Suppressor macrophage (primary cell): ENCODE measurements at places on chromosomes 3 and 15.

DNA sequence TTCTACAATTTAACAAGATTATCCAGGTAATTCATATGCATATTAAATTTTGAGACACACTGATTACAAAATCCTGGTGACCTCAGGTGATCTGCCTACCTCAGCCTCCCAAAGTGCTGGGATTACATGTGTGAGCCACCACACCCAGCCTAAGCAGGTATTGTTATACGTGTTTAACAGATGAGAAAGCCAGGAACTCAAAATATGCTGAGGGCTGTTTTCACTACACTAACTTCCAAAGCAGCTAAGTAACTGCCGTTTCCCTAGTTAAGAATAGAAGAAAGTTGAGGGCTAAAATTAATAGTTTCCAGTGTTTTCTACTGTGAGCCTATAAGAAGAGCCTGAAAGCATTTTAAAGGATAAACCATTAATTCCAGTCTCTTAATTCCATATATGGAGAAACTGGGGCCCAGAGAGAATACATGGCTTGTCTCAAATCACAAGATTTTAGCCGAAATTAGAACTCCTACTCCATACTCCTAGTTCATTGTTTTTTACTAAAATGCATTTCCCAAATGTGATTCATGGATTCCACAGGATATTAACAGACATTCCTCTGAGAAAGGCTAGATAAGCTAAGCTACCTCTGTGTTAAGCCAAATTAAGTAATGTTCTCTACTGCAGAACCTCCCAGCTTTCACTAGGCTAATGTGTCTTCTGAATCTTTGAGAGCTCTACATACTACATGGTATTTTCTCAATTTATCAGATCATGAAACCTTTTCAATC, 17.0 kb upstream of the AVEN start:
- DNase-seq, result no peak

GRCh38 chr3:127073941-127074820, 91.3 kb downstream of the PLXNA1 start:
- DNase-seq, result no peak

DNA sequence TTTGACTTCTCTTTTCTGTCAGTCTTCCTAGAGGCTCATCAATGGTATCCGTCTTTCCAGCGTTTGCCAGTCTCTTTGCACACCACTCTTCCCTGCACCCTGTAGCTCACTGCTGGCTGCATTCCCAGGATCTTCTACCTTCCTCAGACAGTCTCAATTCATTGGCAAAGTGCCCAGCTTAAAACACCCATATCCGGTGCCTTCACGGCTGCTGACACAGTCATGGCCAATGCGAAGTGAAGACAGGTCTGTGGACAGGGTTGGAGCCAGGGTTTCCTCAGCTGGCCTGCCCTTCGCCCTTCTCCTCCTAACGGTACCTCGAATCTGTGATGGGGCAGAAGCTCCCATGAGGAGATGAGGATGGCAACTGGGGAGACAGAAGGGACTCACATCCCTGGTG, 36.1 kb downstream of the PTH1R start:
- DNase-seq, result no peak

DNA sequence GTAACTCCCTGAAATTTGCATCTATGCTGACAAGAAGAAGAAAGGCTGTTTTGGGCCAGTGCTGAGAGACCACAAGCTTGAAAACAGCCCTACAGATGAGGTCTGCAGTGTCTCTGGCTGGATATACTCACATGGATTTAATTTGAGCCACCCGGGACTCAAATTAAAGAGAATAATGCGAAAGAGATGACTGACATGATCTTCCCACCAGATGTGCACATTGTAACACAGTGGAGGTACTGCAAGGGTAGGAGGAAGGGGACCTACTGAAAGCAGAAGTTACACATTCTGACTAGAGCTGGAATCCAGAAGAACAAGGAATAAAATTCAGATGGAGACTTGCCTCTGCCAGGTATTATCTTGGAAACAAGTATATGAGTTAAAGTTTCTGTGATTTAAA, 728.3 kb upstream of the SGO1 start:
- no peak for DNase-seq

GRCh38 chr3:161409069-161409468, 37.8 kb upstream of the SPTSSB start:
- peak; percentile 70 for DNase-seq

DNA sequence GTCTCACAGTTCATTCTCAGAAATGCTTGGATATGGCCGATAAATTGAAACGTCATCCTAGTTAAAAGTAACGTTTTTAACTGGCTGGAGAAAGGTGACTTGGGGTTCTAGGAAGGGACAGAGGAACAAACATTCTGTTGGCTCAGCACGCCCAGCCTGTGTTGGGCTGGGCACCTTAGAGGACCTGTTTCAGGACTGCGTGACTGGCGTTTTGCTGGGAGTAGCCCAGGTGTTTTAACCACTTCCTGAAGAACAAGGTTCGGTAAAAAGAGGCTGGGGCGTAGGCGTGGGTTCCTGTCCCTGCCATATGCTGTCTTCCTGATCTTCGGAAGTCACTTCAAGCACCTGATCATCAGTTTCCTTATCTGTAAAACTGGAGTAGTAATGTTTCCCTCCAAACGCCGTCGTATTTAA, 1.1 kb upstream of the TLNRD1 start:
- no peak for DNase-seq

DNA sequence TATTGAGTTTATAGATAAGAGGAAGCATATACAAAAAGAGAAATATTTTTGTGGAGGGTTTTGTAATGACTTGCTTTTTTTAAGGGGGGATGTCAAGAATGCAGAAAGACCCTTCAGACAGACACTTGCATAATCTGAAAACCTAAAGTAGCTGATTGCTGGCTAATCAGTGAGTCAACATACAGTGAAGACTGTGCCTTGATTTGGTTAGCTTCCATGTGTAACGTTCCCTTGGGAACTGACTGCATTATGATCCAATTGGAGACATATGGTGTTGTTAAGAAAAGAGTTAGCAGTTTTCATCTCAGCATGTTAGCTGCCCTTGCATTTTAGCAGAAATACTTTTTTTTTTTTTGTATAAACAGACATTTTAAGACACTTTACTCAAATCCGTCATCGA, 483.2 kb downstream of the RBMS3 start:
- no peak for DNase-seq

DNA sequence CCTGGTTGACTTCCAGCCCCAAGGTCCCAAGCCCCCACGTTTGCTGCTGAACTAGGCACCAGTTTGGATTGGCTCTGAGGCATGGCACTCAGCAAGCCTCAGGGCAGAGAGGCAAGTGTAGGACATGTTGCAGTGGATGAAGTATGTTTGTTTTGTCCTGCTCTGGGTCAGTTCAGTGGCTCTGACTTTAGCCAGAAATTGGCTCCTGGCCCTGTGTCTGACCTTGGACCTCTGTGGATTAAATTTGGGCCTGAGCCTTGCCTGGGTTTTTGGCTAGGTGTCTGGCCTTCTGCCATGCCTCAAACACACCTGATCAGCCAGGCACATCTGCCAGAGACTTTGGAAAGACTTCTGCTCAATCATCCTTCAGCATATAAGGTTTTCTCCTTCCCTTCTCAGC, 3.6 kb upstream of the MRAS start:
- no peak for DNase-seq

DNA sequence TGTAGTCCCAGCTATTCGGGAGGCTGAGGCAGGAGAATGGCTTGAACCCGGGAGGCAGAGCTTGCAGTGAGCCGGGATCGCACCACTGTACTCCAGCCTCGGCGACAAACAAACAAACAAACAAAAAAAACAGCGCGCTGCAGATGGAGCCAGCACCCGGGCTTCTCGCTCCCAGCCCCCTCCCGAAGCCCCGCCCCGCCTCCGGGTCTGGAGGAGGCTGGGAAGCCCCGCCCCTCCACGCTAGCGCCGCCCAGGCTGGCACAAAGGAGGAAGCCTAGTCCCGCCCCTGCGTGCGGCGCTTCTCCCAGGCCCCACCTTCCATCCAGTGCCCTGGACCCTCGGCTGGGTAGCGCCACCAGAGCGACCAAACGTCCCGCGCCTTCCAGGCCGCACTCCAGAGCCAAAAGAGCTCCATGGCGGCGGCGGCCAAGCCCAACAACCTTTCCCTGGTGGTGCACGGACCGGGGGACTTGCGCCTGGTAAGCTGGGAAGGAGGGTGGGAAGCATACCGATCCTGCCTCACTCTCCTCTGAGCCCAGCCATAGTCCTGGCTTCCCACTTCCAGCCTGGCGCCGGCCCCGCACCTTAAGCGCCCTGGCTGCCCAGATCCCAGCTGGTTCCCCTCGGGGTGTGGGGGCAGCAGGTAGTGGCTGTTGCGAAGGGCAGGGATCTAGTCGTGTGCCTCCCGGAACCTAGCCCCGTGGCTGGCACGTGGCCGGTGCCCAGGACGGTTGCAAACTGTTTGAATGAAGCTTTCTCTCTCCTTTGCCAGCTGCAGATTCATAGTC, at the start of gene SORD:
TSS of gene SORD (plus strand) at position 325 of the 788 bp plus-strand sequence. CDS start at position 414, 89 bp downstream.
- peak; percentile 92 for DNase-seq

DNA sequence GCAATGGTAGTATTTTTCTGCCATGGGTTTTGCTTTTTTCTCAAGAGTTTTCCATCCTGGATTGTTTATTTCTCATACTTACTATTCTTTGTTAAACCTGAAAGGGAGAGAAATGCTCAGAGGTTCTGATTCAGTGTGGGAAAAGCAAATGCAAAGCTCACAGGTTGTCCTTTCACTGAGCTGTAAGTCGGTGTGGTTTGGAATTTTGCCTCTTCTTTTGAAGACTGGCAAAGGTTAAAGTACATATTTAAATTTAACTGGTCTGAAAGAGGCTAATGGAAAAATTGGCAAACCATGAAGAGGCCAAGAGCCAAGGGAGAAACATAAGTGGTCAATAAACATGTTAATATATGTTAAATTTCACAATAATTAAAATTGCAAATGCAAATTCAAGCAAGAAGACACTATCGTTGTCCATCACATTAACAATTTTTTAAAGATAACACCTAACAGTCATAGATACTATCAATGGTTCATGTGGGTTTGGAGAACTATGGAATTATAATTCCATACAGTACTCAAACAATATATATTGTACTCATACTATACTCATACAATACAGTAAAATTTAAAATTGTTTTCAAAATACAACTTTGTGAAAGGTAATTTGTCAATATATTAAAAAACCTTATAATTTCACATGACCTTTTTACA, 246.8 kb upstream of the STT3B start:
- no peak for DNase-seq

DNA sequence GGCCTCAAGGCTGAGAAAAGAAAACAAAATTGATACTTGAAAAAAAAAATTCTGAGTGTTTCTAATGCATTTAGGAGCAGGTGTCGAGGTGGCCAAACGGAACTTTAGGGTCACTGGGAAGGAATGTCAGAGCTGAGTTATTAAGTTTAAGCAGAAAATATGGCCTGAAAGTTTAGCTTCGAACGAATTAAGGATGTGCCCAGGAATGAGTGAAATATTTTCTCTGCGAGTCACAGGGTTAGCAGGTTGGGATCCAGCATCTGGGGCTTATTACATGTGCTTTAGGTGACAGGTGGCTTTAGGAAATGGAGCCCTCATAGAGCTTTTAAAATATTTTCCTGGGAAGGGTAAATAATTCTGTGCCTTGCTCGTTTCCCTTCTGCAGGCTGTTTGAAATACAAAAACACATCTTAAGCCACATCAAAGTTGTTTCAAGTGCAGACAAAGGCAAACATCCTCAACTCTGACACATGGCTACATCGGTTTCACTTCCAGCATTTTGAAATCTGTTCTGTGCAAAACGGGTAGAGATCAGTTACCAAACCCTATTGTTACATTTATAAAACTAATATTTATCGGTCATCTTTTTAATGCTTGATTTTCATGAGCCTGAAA, 143.1 kb upstream of the ARRDC4 start:
- DNase-seq, result no peak

GRCh38 chr3:46378426-46378942, 7.7 kb downstream of the CCR5 start:
- peak; percentile 86 for DNase-seq

DNA sequence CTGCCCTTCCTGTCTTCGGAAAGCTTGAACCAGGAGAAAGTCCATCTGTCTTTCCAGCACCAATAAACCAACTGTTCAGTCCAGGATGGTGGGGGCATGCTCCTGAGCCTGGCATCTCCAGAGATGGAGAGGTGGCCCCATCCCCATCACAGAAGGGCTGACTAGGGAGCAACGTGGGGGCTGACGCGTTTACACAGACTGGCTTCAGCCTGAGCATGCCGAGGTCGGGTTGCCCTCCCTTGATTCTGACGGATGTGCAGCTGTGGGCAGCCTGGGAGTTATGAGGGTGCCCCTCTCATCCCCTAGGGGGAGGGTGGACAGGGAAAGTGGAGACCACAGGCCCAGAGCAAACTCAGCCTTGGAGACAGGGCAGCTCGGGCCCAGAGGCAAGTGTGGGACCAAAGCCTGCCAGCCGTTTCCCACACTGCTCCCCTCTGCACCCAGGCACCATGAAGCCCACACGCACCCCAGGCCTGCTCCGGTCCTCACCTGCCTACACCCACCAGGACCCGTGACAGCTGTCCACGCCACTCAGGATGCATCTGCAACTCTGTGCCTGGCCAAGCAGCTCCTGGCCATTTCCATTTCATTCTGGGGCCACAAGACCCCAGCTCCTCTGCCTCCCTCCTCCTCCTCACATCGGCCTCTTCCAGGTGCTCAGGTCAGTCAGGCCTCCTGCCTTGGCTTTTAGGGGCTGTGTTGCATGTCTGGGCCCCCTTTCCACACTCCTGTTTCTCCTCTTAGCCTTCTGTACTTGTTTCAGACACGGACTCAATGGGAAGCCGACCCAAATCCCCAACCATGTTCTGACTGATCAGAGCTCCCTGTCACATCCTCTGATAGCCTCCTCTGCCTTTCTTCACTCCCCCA, 48.2 kb upstream of the SLC41A3 start:
- DNase-seq, result no peak

- no peak for DNase-seq
These were observed 184.9 kb downstream of the APBA2 start for GRCh38 chr15:29070471-29071231.

GRCh38 chr15:75685195-75685594, 27.5 kb downstream of the CSPG4 start:
- DNase-seq, result no peak

DNA sequence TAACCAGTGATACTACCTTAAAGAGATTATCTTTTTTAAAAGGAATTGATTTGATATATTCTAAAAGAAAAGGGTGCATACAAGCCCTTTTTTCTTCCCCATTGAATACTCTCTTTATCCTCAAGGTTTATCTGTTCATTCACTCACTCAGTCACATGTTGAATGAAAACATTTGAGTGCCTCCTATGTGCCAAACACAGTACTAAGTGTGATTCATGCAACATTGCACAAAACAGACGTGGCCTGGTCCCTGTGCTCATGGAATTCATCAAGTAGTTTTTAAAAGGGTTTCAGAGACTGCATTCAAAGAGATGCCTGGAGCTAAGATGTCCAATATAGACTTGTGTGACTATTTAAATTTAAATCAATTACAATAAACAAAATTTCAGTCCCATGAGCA, 462.2 kb upstream of the MDFIC2 start:
- DNase-seq, result no peak

- peak; percentile 58 for DNase-seq
These were observed 84.1 kb downstream of the SNRK start for GRCh38 chr3:43370293-43370980.

- no peak for DNase-seq
These were observed 102.5 kb downstream of the PDCD6IP start for GRCh38 chr3:33900809-33901505.

DNA sequence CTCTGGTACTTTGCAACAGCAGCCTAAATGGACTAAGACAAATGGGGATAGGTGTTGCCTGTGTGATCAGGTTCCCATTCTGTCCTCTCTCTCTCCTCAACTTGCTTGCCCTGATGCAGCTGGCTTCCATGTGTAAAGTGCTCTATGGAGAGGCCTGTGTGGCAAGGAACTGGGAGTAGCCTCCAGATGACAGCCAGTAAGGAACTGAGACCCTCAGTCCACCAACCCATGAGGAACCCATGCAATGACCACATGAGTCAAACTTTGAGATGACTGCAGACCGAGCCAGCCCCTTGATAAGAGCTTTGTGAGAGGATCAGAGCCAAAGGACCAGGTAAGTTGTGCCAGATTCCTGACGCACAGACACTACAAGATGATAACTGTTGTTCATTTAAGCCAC, 74.6 kb upstream of the ADPGK start:
- no peak for DNase-seq
